ENCODE measurements at places on chromosomes 4 and X.

- no peaks in the 10 kb centered on the region for H3K27me3 ChIP-seq
- H3K4me3 ChIP-seq, result no peak overlapping the region
- no peaks in the 10 kb centered on the region for H3K36me3 ChIP-seq
- no peaks in the 10 kb centered on the region for H3K4me1 ChIP-seq
- no peak for DNase-seq
Observed at GRCh38 chr4:144715230-144715629, 69.3 kb downstream of the HHIP start.

GRCh38 chrX:2177541-2177940, 323.2 kb downstream of the DHRSX start:
- no peak overlapping the region for H3K4me3 ChIP-seq
- no peak for DNase-seq
- no peaks in the 10 kb centered on the region for H3K27me3 ChIP-seq
- no peaks in the 10 kb centered on the region for H3K4me1 ChIP-seq
- H3K27ac ChIP-seq, result no peak overlapping the region

DNA sequence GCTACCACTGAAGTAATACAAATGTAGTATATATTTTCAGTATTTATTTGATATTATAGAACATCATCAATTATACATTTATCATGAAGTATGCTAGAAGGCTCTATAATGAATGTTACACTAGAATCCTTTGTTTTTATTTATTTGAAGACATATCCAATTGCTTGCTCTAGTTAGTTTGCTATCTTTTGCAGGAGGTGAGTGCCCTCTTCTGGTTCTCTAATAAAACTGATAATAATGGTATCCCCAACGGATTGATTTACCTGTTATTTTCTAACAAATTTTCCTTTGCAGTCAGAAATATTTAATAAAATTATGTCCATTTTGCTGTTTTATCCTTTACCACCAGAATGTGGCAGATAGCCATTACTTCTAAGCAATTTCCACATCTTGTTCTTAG, 274.3 kb upstream of the TACR3 start:
- H3K27me3 ChIP-seq, result no peaks in the 10 kb centered on the region
- DNase-seq, result no peak
- H3K36me3 ChIP-seq, result no peaks in the 10 kb centered on the region
- H3K4me3 ChIP-seq, result no peak overlapping the region
- H3K27ac ChIP-seq, result no peak overlapping the region

DNA sequence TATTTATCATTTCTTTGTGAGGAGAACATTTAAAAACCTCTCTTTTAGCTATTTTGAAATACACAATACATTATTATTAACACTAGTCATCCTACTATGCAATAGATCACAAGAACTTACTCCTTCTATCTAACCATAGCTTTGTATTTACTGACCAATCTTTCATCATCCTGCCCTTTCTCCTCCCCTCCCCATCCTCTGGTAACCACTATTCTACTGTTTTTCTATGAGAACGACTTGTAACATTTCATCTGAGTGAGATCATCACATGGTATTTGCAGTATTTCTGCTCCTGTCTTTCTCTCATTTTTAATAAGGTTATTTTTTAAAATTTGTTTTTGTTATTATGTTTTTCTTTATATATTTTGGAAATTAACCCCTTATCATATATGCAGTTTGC, 331.8 kb downstream of the TEX13C start:
- H3K27ac ChIP-seq, result no peak overlapping the region
- no peak overlapping the region for H3K4me3 ChIP-seq
- no peaks in the 10 kb centered on the region for H3K27me3 ChIP-seq
- H3K4me1 ChIP-seq, result no peaks in the 10 kb centered on the region
- no peaks in the 10 kb centered on the region for H3K36me3 ChIP-seq

DNA sequence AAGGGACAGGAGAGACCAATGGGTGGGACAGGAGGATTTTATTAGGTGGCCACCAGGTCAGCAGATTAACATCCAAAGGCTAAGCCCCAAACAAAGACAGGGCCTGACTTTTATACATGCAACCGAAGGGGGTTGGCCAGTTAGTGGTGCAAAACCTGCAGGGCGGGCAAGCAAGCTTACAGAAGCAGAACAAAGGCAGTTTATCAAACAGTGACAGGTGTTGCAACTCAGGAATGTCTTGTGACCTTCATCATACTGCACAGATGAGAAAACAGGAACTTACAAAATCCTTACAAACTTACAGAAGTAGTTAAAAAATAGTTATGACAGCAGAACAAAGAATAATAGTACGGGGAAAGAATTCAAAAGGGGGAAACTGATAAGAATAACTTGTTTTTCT, 708.1 kb downstream of the GLUD2 start:
- no peaks in the 10 kb centered on the region for H3K4me1 ChIP-seq
- H3K36me3 ChIP-seq, result no peaks in the 10 kb centered on the region
- no peaks in the 10 kb centered on the region for H3K27me3 ChIP-seq
- no peak overlapping the region for H3K27ac ChIP-seq
- no peak for DNase-seq

- no peak overlapping the region for H3K27ac ChIP-seq
- no peaks in the 10 kb centered on the region for H3K27me3 ChIP-seq
- H3K4me3 ChIP-seq, result no peak overlapping the region
- H3K36me3 ChIP-seq, result no peaks in the 10 kb centered on the region
Observed at GRCh38 chr4:165982934-165983333, 109.9 kb downstream of the TLL1 start.

GRCh38 chr4:100016191-100016590, 66.1 kb upstream of the H2AZ1 start:
- H3K4me1 ChIP-seq, result no peaks in the 10 kb centered on the region
- no peak overlapping the region for H3K27ac ChIP-seq
- H3K4me3 ChIP-seq, result no peak overlapping the region
- no peak for DNase-seq
- H3K27me3 ChIP-seq, result no peaks in the 10 kb centered on the region

GRCh38 chr4:105126311-105127169, 20.1 kb upstream of the TET2 start:
- H3K27me3 ChIP-seq, result no peaks in the 10 kb centered on the region
- no peaks in the 10 kb centered on the region for H3K36me3 ChIP-seq
- no peak overlapping the region for H3K27ac ChIP-seq
- no peaks in the 10 kb centered on the region for H3K4me1 ChIP-seq
- no peak overlapping the region for H3K4me3 ChIP-seq
- DNase-seq, result no peak

GRCh38 chrX:150324035-150324728, 38.9 kb upstream of the MAMLD1 start:
- no peak overlapping the region for H3K27ac ChIP-seq
- H3K4me3 ChIP-seq, result no peak overlapping the region
- no peaks in the 10 kb centered on the region for H3K4me1 ChIP-seq
- no peaks in the 10 kb centered on the region for H3K36me3 ChIP-seq
- no peak for DNase-seq

DNA sequence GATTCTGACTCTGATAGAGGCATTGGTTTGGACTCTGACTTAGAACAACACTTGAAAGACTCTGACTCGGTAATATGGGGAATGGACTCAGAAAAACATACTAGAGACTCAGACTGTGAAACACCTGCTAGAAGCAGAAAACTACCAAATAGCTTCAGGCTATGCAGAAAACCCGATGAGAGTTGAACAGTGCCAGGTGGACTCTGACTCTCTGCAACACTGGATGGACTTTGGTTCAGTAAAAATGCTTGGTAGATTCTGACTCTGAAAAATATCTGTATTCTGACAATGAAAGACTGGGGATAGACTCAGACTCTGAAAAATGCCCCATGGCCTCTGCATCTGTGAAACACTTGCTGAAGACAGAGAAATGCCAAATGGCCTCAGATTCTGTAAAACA, 215.1 kb upstream of the HDX start:
- H3K36me3 ChIP-seq, result no peaks in the 10 kb centered on the region
- no peak for DNase-seq

DNA sequence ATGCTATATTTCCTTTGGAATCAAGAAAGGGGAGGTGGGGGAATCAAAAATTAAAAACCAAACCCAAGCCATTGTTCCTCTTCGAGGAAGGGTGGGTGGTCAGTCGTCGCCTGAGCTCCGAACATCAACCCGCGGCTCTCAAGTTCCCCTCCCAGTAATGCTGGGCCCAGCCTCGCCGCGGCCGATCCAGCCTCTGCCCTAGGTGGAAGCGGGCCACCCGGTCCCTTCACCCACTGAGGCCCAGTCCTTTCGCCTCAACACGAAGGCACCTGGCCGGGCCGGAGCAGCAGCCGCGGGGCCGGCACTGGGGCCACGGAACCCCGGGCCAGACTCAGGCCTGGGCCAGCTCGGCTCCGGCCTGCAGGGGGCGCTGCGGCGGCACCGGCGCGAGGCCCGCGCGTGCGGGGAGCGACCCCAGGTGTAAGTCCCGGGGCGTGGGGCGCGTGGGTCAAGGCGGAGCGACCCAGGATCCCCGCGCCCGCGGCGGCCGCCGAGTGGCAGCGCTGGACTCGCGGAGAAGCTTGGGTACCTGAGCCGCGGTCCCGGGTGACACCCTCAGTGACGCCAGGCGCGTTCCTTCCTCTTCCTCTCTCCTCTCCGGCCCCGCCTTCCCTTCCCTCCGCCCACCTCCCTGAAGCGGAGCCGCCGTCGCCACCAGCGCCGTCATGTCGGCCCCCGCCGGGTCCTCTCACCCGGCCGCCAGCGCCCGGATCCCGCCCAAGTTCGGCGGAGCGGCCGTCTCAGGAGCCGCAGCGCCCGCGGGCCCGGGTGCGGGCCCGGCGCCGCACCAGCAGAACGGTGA, at the start of gene SEC24B:
Gene SEC24B, plus strand, starts transcription at position 611 of the 802 bp plus-strand sequence. Its CDS starts 55 bp downstream, at position 666.
- no peaks in the 10 kb centered on the region for H3K27me3 ChIP-seq
- H3K4me3 ChIP-seq, result peak within 1 kb of the TSS; percentile 68
- H3K36me3 ChIP-seq, result no peaks in the 10 kb centered on the region

DNA sequence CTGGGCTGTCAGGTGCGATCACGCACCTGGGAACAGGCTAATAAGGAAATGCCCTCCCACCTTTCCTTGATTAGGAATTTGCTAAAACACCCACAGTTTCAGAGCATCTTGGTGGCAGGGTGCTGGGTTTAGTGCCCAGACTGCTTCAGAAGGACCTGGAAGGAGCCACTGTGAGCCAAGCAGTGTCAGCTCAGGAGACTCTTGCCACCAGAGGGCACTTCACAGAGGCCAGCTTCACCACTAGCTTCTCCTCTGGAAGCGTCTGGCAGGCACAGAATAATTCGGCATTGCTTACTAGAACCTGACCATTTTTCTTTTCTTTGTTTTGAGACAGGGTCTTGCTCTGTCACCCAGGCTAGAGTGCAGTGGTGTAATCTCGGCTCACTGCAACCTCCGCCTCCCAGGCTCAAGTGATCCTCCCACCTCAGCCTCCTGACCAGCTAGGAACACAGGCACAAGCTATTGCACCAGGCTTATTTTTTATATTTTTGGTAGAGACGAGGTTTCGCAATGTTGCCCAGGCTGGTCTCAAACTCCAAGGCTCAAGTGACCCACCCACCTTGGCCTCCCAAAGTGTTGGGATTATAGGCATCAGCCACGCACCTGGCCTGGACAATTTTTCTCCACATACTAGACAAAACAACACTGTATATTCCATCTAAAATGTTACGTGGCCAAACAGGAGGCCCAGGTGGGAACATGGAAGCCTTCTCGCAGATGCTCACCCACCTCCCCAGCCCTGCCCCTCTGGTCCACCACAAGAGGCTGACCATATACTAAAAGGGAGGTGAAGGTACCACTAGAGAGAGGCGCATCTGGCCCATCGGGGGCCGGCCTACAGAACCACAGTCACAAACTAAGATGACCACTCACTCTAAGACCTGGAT, 14.1 kb downstream of the NOP14 start:
- no peak overlapping the region for H3K27ac ChIP-seq
- no peaks in the 10 kb centered on the region for H3K4me1 ChIP-seq
- no peaks in the 10 kb centered on the region for H3K27me3 ChIP-seq
- DNase-seq, result peak; percentile 52
- H3K36me3 ChIP-seq, result peaks cover 7% of the 10 kb centered on the region

GRCh38 chrX:107768051-107768450, 7.5 kb downstream of the TSC22D3 start:
- no peak overlapping the region for H3K27ac ChIP-seq
- no peaks in the 10 kb centered on the region for H3K4me1 ChIP-seq
- DNase-seq, result no peak
- H3K27me3 ChIP-seq, result no peaks in the 10 kb centered on the region
- H3K36me3 ChIP-seq, result no peaks in the 10 kb centered on the region

DNA sequence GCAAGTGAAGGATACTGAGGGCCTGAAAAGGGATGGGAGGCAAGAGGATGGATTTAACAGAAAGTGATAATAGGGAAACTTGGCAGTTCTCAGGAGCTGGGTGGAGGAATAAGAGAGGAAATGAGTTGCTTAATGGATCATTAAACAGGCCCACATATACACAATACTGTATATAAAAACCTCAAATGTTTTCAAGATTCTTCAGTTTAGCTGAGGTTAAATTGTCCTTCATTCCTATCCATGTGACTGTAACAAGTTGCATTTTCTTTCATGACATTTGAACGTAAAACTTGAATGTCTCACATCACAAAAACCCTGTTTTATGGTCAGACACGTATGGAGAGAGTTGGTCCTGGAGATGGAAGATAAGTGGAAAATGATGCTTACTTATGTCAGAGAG, 76.5 kb upstream of the PLAC8 start:
- no peaks in the 10 kb centered on the region for H3K4me1 ChIP-seq
- no peak overlapping the region for H3K27ac ChIP-seq
- no peaks in the 10 kb centered on the region for H3K27me3 ChIP-seq
- no peak overlapping the region for H3K4me3 ChIP-seq
- H3K36me3 ChIP-seq, result no peaks in the 10 kb centered on the region

DNA sequence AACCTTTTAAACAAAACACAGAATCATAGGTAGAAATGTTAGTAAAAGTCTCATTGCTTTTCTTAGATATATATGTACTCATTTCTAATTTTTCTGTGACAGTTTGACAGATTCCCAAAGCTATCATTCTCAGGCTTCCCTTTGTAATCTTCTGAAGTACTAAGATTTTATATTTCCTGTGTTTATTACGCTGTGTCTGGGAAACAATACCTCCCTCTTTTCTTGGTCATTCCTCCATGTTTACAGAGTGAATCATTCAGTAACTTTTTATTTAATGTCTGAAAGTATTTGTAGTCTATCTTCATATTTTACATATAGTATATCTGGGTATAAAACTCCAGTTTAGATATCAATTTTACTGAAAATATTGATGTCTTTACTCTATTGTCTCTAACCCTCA, 1826.3 kb upstream of the IGFBP7 start:
- no peak overlapping the region for H3K27ac ChIP-seq
- H3K36me3 ChIP-seq, result no peaks in the 10 kb centered on the region
- H3K4me1 ChIP-seq, result no peaks in the 10 kb centered on the region

- no peaks in the 10 kb centered on the region for H3K4me1 ChIP-seq
- H3K4me3 ChIP-seq, result no peak overlapping the region
- H3K27me3 ChIP-seq, result no peaks in the 10 kb centered on the region
- H3K27ac ChIP-seq, result no peak overlapping the region
- DNase-seq, result no peak
Observed at GRCh38 chrX:113929004-113929403, 654.9 kb upstream of the HTR2C start.

DNA sequence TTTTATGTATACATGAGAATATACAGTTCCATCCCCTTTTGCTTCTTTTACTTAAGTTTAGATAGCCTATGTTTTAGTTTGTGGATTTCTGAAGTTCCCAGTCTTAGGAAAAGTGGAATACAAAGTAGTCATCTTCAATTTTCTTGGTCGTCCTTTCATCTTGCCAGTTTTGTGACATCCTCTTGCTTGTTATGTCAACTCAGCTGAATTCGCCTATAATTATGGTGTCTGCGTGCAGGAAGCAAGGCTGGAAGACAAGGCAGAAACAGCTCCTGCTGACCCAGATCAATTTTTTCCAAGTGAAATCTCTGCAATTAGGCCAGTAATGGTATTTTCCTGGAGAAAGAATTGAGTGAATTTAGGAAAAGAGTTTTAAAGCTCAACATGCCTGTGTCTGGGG, 28.1 kb upstream of the NYX start:
- no peak overlapping the region for H3K4me3 ChIP-seq
- H3K27me3 ChIP-seq, result no peaks in the 10 kb centered on the region
- H3K4me1 ChIP-seq, result no peaks in the 10 kb centered on the region
- H3K27ac ChIP-seq, result no peak overlapping the region

Measured in breast epithelium (tissue), 4 donors.